Left lung (tissue), 14 donors: ENCODE measurements at places on chromosomes 16 and 17. TPM values are rescaled to one million over a fixed set of nuclear protein-coding genes. Genes with fewer than 3 reads are reported as not detected.

Gene NXN
- 57.8 TPM for polyA plus RNA-seq

Gene KRT20
- polyA plus RNA-seq, result not detected

Gene CACNA1G
- 16.6 TPM for polyA plus RNA-seq

Gene NEUROD2
- polyA plus RNA-seq, result 0.10 TPM

Gene SDK2
- polyA plus RNA-seq, result 8.5 TPM

Gene VAT1L
- 9.2 TPM for polyA plus RNA-seq

Gene USP43
- polyA plus RNA-seq, result 4.2 TPM

Gene BIRC5
- polyA plus RNA-seq, result 25.3 TPM

Gene NSRP1
- polyA plus RNA-seq, result 42.8 TPM

- no peaks in the 10 kb centered on the region for H3K4me1 ChIP-seq
- no peaks in the 10 kb centered on the region for H3K27me3 ChIP-seq
- no peaks in the 10 kb centered on the region for H3K36me3 ChIP-seq
- no peak overlapping the region for H3K4me3 ChIP-seq
- DNase-seq, result no peak
These were observed 255.7 kb upstream of the DYNLRB2 start for GRCh38 chr16:80285104-80285503.

- H3K36me3 ChIP-seq, result peaks cover 7% of the 10 kb centered on the region
- DNase-seq, result peak; percentile 51
- H3K4me3 ChIP-seq, result peak overlapping the region; percentile 45
- H3K27me3 ChIP-seq, result no peaks in the 10 kb centered on the region
These were observed 5.2 kb downstream of the PECAM1 start for GRCh38 chr17:64385187-64386083.

DNA sequence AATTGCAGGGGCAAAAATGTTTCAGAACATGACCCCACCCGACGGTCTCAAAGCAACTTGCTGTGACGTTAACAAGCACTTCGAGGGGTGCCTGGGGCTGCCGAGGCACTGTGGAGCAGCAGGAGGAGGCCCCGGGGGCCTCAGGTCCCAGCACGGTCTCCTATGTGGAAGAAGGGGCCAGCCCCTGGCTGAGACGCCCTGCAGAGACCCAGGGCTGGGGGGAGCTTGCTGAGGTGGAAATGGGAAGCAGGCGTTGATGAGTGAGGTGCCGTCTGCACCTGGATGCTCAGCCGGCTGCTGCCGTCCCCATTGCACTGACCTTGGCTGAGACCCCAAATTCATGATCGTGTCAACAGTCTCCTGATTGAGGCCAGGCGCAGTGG, 46.5 kb downstream of the NT5M start:
- no peaks in the 10 kb centered on the region for H3K4me1 ChIP-seq
- H3K27me3 ChIP-seq, result no peaks in the 10 kb centered on the region
- H3K4me3 ChIP-seq, result no peak overlapping the region
- no peak for DNase-seq
- H3K27ac ChIP-seq, result no peak overlapping the region
- no peaks in the 10 kb centered on the region for H3K36me3 ChIP-seq

- peaks cover 24% of the 10 kb centered on the region for H3K36me3 ChIP-seq
- H3K4me1 ChIP-seq, result peaks cover 18% of the 10 kb centered on the region
- no peak overlapping the region for H3K27ac ChIP-seq
- no peak for DNase-seq
- no peak overlapping the region for H3K4me3 ChIP-seq
These were observed 8.0 kb downstream of the SECTM1 start for GRCh38 chr17:82325286-82326180.

GRCh38 chr17:83036666-83037065, 42.7 kb upstream of the METRNL start:
- DNase-seq, result no peak
- H3K4me3 ChIP-seq, result no peak overlapping the region
- no peak overlapping the region for H3K27ac ChIP-seq
- no peaks in the 10 kb centered on the region for H3K4me1 ChIP-seq
- H3K27me3 ChIP-seq, result no peaks in the 10 kb centered on the region
- peaks cover 55% of the 10 kb centered on the region for H3K36me3 ChIP-seq

DNA sequence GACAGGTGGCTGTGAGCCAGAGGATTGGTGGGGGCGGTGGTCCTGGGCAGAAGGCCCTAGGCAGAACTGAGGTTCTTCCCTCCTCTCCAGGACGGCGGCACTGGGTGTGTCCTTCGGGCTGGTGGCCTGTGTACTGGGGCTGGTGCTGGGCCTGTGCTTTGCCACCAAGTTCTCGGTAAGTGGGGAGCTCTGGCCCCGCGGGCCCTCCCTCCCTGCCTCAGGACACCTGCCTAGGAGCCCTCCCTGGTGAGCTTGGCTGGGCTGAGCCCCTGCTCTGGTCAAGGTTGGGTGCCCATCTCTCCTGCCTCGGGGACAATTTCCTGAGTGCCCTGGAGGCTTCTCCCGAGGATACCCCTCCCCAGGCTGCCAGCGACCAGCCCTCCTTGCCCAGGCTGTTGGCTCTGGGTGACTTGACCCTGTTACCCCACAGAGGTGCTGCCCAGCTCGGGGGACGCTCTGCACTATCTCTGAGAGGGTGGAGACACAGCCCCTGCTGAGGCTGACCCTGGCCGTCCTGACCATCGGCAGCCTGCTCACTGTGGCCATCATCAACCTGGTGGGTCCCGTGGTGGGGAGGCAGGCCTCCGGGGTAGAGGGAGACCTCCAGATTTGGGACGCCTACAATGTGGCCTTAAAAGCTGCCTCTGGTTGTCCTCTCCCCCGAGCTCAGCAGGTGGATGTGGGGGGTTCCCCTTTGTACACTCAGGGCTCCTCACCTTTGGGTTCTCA, 42.0 kb downstream of the ADCY7 start:
- no peak overlapping the region for H3K27ac ChIP-seq
- no peaks in the 10 kb centered on the region for H3K27me3 ChIP-seq
- DNase-seq, result no peak
- H3K4me3 ChIP-seq, result no peak overlapping the region
- H3K36me3 ChIP-seq, result no peaks in the 10 kb centered on the region

DNA sequence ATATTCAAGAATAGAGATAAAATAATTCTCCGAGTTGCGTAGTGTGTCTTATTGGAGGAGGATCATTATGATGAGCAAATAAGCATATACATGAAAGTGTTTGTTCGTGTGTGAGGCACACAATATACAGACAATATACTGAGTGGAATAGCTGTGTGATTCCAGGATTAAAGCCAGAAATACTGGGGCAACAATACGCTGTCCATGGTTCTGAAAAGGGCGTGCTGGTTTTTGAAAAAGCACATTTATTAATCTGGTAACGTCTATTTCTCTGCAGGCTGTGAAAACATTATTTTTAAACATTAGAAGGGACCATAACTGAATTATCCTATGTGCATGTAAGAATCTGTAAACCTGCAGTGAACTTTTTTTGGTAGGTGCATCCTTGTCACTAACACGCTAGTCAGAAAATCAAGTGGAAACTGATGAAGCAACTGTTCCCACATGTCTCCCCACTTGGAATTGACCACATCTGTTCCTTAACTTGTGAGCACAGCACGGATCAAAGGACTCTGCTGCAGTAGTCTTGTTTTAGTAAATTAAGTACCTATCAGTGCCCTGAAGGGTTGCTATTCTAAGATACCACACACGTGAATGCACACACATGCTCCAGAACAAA, 346.0 kb downstream of the GRIN2A start:
- H3K27me3 ChIP-seq, result no peaks in the 10 kb centered on the region
- no peaks in the 10 kb centered on the region for H3K36me3 ChIP-seq
- H3K4me3 ChIP-seq, result no peak overlapping the region

DNA sequence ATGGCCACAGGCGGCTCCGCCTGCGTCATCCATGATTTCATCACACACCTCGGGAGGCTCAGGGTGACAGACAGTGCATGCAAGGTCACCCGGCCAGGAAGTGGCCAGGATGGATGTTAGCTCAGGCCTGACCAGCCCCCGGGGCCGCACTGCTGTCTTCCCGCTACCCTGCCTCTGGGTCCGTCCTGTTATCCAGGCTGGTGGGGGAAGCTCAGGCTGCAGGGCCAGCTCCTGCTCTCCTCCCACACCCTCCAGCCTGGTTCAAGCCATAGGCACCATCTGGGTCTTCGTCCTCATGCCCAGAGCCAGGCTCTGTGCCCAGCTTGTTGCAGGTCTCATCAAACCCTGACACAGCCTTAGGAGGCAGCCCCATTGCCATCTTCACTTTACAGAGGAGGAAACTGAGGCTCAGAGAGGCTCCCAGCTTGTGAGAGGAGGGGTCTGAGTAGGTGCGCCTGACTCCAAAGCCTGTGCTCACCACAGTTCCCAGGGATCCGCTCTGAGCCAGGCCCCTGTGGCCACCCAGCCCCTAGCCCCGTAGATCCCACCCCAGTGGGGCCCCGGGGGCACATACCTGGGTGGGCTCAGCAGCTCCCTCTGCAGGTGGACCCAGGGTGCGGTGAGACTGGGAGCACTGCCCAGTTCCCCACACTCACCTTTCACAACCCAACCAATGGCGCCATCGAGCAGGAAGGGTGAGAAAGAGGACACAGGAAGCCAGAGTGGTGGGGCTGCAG, 412 bp upstream of the ADGRG3 start:
- no peak for DNase-seq
- H3K36me3 ChIP-seq, result peaks cover 13% of the 10 kb centered on the region
- H3K27me3 ChIP-seq, result no peaks in the 10 kb centered on the region
- H3K4me3 ChIP-seq, result no peak overlapping the region

DNA sequence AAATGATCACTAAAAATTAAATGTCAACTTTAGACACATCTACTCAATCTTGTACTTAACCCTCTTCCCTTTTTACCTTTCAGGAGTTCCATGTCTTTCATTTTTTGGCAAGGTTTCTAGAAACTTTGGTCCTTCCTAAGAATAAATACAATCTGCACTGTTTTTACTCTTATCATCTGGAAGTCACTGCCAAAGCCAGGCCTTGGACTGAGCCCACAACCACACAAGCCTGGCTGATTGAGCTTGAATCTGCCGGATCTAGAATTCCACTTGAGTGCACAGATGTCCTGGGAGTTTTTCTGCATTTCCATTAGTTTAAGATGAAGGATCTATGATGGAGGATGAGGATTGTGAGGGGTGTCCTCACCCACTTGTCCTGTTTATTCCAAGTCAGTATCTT, 126.1 kb downstream of the VPS53 start:
- DNase-seq, result no peak
- no peak overlapping the region for H3K4me3 ChIP-seq
- peaks cover 26% of the 10 kb centered on the region for H3K36me3 ChIP-seq
- no peaks in the 10 kb centered on the region for H3K4me1 ChIP-seq

- DNase-seq, result no peak
- no peak overlapping the region for H3K4me3 ChIP-seq
- no peaks in the 10 kb centered on the region for H3K36me3 ChIP-seq
- H3K27me3 ChIP-seq, result no peaks in the 10 kb centered on the region
These were observed 128.7 kb downstream of the C16orf78 start for GRCh38 chr16:49502136-49502881.

DNA sequence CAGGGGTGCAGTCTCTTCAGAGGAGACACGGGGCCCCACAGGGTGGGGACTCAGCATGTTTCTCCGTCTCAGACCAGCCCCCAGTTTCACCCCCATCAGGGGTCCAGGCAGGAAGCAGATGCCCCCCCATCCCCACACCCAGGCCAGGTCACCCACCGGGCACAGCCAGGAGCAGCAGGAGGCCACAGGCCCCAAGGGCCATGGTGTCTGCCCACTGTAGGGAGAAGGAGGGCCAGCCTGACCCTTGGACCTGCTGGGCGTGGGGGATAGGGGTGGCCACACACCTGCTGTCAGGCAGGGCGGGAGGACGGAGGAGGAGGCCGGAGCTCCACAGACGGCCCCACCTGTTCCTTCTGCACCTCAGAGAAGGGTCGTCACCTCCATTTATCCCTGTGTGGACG, at the start of gene TPSG1:
TPSG1 (minus strand) TSS at position 218 of the 401 bp plus-strand sequence; CDS start at position 202, 16 bp downstream.
- H3K4me3 ChIP-seq, result no peak within 1 kb of the TSS
- H3K4me1 ChIP-seq, result no peaks in the 10 kb centered on the region
- H3K27me3 ChIP-seq, result peaks cover 44% of the 10 kb centered on the region
- no peak within 1 kb of the TSS for H3K27ac ChIP-seq
- no peak for DNase-seq

- H3K4me1 ChIP-seq, result peaks cover 4% of the 10 kb centered on the region
- no peak overlapping the region for H3K4me3 ChIP-seq
- DNase-seq, result no peak
- H3K27me3 ChIP-seq, result no peaks in the 10 kb centered on the region
- no peak overlapping the region for H3K27ac ChIP-seq
These were observed 478.4 kb upstream of the GOT2 start for GRCh38 chr16:59212492-59213024.

DNA sequence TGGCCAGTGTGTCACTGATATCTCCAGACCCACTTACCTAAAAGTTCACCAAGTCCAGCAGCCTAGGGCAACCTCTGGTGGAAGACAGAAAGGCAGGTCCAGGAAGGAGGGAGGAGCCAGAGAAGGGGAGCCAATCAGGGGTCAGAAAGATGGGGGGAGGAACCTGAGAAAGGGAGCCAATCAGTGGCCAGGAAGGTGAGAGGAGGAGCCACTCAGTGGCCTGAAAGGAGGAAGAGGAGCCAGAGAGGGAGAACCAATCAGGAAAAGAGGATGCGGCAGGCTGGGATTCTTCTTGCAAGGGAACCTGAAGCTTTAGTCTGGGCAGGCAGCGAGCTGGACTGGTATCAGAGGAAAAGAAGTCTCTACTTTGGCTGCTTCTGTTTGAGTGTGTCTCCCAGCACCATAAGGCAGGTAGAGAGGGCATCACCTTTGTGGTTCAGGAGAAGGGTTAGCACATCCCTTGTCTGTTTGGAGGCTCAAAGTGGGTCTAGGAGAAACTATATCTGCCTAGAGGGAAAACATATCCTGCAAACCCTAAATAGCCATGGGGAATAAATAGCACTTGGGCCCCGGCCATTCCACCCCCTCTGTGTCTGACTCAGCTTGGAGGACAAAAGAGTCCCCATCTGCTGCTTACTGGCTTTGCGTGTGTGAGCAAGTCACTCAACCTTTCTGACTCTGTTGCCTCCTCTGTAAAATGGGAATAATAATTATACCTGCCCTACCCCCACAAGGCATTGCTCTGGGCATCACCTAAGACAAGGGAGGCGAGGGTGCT, 43.4 kb upstream of the CRHR1 start:
- peaks cover 37% of the 10 kb centered on the region for H3K27me3 ChIP-seq
- no peak overlapping the region for H3K4me3 ChIP-seq
- no peak overlapping the region for H3K27ac ChIP-seq
- no peaks in the 10 kb centered on the region for H3K4me1 ChIP-seq

GRCh38 chr17:82234211-82235055, 5.6 kb downstream of the SLC16A3 start:
- peak; percentile 79 for DNase-seq
- H3K27me3 ChIP-seq, result no peaks in the 10 kb centered on the region
- H3K4me1 ChIP-seq, result peaks cover 44% of the 10 kb centered on the region
- peak overlapping the region; percentile 23 for H3K27ac ChIP-seq
- no peak overlapping the region for H3K4me3 ChIP-seq
